ENCODE measurements at places on chromosomes 2 and 18.

DNA sequence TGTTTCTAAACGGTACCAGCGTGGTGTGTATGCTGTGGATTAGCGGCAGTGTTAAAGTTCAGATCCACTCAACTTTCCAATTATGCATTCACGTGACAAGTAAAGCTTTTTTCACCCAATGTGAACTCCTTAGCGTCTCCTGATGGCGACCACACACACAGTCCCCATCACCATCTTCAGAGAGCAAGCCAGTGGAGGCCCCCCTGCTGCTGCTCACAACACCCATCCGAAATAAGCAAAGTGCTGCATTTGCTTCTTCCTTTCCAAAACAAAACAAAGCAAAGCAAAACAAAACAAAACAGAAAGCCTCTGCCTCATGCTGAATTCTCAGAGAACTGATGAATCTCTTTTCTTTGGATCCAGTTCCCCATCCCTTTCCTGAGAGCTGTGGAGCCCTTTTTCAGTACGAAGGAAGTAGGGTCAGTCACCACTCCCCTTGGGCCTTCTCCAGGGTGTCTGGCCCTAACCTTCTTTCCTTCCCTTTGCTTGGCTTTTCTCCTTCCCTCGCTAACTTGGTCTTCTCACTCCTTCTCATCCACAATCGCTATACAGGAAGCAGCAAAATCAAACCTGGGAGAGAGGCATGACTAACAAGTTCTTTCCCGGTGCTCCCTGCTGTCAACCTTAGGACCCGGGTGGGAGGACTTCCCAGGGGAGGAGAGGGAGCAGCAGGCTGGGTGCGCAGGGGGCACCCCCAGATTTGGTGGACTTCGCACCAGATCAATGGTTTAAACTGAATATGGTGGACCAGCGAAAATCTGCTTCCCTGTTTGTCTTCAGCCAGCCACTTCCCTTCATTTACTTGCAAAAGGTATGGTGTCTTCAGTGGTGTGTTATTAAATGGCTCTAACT, 56.0 kb downstream of the NRP2 start:
- no peak for DNase-seq

- peak; percentile 35 for DNase-seq
These were observed 67.5 kb upstream of the SCG2 start for GRCh38 chr2:223669453-223670225.

- DNase-seq = no peak
These were observed 152.5 kb downstream of the TAF4B start for GRCh38 chr18:26378701-26379100.

- DNase-seq = peak; percentile 31
These were observed 5.9 kb upstream of the ATP5MC3 start for GRCh38 chr2:175187378-175187777.

- no peak for DNase-seq
These were observed 164.5 kb downstream of the LPIN1 start for GRCh38 chr2:11910971-11911370.

- no peak for DNase-seq
These were observed 178.8 kb upstream of the MMADHC start for GRCh38 chr2:149766339-149766738.

DNA sequence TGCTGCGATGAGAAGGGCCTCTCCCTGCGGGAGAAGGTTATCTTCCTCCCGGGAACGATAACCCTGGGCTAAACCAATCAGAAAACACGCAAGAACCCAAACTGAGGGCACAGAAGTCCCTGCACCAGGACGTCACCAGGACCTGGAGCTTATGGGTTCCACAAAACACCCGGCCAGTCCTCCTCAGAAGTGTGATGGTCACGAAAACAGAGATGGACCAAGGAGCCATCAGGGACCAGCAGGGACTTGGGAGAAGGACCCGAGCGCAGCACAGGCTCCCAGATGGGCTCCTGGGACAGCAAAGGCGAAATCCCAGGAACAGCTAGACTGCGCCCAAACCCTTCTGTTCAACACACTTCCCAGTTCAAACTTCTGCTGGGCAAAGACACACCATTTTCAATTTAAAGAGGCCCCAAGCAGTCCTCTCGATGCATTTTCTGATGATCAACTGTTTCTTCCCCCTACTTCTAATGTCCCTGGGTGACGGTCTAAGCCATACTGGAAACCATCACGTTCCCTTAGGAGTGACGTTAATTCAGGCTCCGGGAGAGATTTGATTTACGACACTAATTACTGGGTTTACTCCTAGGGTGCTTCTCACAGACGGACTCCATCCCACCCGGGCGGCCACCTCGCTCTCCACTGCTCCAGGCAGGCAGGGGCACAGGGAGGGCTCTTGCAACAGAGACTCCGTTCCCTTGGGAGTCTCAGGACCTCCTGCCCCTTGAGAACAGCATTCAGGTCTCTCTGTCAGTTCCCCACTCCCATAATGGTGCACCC, 29.2 kb downstream of the ZNF516 start:
- no peak for DNase-seq

DNA sequence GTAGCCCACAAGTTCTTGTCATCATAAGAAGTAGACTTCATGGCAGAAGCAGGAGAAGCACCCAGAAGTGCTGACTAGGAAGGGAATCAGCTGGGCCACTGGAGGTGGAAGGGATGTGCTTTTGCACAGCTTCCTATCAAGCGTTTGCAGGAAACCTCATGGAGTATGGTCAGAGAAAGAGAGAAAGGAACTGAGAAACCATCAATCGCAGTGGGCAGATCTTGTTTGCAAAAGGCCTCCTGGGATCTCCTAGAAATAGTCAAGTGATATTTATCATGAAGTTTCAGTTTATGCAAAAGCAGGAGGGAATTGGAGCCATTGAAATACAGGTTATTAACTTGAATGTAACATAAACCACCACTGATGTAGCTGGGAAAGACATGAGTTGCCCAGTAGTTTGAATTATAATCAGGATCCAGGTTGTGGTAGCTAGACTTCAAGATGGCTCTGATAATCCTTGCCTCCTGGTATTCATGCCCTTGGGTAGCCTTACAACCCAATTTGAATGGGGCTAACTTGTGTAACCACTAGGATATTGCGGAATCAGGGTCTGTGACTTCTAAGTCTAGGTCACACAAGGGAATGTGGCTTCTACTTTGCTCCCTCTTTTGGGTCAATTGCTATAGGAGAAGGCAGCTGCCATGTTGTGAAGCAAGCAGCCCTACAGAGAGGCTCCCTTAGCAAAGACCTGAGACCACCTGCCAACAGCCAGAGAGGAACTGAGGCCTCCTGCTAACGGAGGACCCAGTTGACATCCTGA, 69.8 kb upstream of the TCF4 start:
- no peak for DNase-seq

Data from mammary epithelial cell (primary cell).